ENCODE measurements at places on chromosomes 6 and 20.

DNA sequence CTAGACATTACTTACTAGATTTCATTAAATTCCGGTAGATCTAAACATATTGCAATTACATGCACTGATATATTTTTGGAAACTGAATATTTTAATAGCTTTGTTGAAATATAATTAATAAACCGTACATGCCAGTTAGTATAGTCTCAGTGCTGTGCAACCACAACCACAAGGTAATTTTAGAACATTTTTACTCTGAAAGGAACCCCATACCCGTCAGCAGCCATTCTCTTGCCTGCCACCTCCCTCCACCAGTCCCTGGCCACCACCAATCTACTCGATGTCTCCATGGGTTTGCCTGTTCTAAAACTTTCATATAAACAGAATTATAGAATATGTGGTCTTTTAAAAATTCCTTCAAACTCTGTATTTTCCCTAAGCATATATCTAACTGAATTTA lies 293.9 kb downstream of the THBS2 start:
- DNase-seq, result no peak

- no peak for DNase-seq
Observed at GRCh38 chr20:11015440-11015839, 341.6 kb upstream of the JAG1 start.

DNA sequence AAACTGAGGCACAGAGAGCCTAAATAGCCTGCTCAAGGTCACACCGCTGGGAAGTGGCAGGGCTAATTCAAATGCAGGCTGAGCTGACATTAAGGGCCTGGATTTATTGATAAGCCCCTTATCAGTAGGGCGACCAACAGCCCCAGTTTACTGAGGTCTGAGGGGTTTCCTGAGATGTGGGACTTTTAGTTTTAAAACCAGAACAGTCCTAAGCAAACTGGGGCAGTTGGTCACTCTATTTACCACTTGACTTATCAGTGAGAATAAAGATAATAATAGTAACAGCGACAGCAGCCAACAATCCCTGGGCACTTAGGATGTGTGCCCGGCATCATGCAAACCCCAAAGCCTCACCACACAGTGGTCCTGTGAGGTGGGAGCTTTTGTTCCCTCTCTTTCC lies 27.6 kb downstream of the PREX1 start:
- no peak for DNase-seq

GRCh38 chr6:38695227-38695900 lies 7.6 kb downstream of the GLO1 start:
- DNase-seq, result no peak

DNA sequence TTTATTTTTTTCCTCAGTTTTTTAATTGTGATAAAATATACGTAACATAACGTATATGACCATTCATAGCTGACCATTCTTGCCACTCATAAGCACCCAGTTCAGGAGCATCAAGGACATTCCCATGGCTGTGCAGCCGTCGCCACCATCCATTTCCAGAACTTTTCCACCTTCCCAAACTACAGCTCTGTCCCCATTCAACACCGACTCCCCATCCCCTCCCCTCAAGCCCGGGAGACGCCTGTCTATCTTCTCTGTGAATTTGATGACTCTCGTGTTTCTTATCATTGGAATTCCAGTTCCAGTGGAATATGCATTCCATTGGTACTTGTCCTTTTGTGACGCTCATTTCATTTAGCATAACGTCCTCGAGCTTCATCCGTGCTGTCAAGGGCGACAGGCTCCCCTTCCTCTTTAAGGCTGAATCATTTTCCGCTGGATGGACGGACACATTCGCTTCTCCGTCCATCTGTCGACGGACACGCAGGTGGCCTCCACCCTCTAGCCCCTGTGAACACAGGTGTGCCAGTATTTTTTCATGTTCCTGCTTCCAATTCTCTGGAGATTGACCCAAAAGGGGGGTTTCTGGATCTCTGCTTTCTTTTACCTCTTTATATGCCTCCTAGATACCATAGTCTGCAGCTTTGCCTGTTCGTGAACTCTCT lies 88.1 kb downstream of the YTHDF1 start:
- DNase-seq, result no peak

GRCh38 chr6:90251295-90251992 lies 45.2 kb downstream of the BACH2 start:
- DNase-seq, result no peak

GRCh38 chr20:52619101-52619500 lies 353.1 kb upstream of the TSHZ2 start:
- no peak for DNase-seq

- DNase-seq, result no peak
Observed at GRCh38 chr6:56683882-56684281, 41.2 kb upstream of the DST start.

DNA sequence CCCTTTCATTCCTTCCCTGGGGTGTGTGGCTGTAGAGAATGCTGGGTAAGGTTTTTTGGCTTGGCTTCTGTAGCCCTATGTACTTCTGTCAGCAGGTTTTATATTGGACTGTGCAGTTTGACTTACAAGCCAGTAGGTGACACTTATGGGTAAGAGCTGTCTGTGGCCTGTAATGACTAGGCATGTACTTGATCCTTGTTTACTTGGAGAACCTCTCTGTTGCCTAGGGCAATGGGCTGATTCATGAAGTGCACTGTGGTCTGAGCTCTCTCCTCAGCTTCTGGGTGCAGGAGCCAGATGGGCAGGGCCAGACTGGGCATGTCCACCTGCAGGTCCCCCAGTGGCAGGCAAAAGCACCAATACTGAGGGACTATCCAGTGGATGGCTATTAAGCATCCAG lies 544.6 kb downstream of the ADGRB3 start:
- no peak for DNase-seq

GRCh38 chr20:24479595-24479994 lies 10.2 kb downstream of the SYNDIG1 start:
- DNase-seq, result no peak

DNA sequence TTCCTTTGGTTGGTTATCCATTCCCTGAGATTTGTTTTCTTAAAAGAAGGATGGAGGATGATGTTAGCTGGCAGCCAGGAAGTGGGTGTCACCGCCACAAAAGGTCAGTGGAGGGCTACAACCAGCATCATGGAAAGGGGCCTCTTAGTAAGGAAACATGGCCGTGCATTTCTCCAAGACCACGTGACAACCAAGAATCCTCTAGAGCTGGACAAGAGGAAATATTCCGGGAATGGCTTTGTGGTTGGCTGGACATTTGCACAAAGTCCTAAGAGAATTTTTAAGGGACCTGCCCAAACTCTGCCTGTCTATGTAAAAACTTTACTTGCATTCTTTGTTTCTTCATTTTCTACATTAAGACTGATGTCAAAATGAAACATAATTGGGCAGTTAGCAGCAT lies 399.9 kb upstream of the MARCKS start:
- DNase-seq, result no peak

GRCh38 chr20:58963060-58963584 lies 17.9 kb upstream of the NELFCD start:
- DNase-seq, result no peak

GRCh38 chr6:133225560-133225959 lies 15.6 kb upstream of the EYA4 start:
- no peak for DNase-seq

- no peak for DNase-seq
Observed at GRCh38 chr6:26420688-26421171, 18.7 kb downstream of the BTN3A1 start.

DNA sequence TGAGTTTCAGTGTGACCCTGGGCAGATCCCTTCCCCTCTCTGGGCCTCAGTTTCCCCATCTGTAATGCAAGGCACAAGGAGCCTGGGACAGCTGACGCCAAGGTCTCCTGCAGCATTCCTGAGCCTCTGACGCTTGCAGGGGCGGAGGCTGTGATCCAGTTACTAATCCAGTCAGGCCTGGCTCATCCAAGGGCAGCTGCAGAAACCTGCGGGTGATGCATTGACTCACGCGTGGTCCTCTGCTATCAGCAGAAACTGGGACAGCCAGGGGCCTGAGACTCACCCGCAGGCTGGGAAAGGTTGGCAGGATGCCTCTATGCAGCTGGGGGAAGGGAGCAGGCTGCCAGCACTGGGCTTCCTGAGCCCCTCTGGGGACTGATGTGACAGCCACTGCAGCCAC lies 65.0 kb upstream of the SIRPA start:
- DNase-seq, result no peak

GRCh38 chr6:101883505-101883904 lies 490.0 kb downstream of the GRIK2 start:
- DNase-seq, result no peak

GRCh38 chr6:101760843-101761621 lies 367.5 kb downstream of the GRIK2 start:
- no peak for DNase-seq

DNA sequence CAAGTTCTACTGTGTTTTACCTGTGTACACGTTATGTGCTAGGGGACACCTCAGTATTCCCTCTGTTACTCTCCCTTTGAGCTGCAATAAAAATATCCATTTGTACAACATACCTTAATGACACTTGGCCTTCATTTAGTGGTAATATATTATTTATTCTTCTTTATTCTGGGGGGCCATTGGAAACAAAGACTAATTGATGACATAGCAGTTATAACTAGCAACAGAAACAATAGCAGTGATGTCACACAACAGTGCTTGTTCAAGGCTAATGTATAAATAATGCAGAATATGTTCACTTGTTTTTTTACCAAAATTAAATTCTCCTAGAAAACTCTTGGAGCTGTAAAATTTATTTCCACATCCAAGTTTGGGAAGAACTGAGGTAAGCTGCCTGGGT lies 92.2 kb upstream of the FAM83B start:
- no peak for DNase-seq

- no peak for DNase-seq
Observed at GRCh38 chr6:149910721-149911151, 12.2 kb downstream of the RAET1G start.

DNA sequence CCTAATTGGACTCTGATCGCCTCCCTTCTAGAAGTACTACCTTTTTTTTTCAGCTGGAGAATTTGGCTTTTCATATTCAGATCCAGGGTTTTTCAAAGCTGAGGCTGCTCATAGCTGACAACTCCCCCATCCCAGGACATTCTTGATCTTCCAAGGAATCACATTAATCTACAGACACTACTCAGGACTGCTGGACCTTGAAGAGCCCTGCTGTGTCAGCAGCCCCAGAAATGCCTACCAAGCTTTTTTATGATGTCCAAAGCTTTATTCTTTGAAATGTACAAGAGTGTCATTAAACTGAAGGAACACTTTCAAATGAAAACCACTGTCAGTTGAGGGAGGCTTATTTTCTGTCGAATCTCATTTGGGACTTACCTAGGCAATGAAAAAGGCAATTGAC lies 704.1 kb downstream of the PTPRT start:
- no peak for DNase-seq

Data from stimulated activated CD4-positive, alpha-beta T cell treated with anti-CD3 and anti-CD28 coated beads, TNF-alpha, amount 100 ng/mL, for 48 hours (primary cell).